ENCODE measurements at places on chromosomes 2 and 18.
A peak's percentile ranks its signal among the peaks of the same experiment; 100 is the strongest.

- DNase-seq = peak; percentile 86
These were observed 40.8 kb downstream of the RNF152 start for GRCh38 chr18:61851940-61852451.

DNA sequence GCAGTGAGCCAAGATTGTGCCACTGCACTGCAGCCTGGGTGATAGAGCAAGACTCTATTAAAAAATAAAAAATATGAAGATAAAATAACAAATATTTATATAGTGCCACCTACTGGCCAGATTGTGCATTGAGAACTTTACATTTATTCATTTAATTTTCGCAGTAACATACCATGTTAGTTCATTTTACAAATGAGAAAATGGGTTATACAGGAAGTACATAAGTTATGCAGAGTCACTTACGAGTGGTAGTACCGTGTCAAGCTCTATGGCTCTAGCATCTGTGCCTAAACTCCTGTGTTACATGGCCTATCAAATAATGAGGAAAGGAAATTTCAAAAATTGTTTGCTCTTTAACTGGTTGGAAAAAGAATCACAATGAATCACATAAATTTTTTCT is 27.9 kb downstream of the RIF1 start:
- peak; percentile 17 for DNase-seq

GRCh38 chr2:33108483-33109443 is 162.0 kb downstream of the LTBP1 start:
- DNase-seq = peak; percentile 36

DNA sequence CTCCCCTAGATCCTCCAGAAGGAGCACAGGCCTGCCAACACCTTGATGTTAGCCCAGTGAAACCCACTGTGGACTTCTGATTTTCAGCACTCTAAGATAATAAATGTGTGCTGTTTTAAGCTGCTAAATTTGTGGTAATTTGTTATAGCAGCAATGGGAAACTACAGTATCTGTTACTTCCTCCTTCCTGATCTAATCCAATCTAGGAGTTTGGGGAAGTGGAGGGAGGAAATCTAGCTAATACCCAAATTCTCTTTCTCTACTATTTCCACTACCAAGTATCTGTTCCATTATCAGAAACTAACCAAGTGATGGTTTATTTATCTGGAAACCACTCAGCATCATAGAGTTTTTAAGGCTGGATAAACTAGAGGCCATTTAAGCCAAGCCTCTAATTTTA is 64.9 kb downstream of the AFF3 start:
- DNase-seq = no peak

DNA sequence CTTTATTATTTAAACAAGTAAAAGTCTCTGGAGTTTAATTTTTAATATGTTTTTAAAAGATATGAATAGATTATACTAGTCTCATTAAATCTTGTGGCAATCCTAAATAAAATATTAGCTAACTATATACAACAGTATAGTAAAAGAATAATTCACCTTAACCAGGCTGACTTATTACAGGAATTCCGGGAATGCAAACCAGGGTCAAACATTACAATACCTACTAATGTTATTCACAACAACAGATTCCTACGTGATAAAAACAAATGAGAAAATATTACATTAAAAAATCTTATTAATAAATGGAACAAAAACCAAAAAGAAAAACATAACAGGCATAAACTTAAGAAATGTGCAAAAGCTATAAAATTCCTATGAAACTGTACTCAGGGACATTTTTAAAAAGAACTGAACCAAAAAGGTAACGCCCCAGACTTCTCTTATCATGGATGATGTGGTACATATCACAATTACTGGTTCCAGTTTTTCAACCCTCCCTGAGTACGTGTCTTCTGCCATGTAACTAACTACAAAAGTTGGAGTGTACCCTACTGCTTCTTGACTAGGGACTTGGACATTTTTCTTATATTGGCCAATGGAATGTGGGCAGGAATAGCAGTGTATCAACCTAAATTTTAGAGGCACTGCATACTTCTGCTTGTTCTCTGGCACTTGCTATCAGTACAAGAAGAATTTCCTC is 20.2 kb downstream of the TTC21B start:
- DNase-seq = no peak

DNA sequence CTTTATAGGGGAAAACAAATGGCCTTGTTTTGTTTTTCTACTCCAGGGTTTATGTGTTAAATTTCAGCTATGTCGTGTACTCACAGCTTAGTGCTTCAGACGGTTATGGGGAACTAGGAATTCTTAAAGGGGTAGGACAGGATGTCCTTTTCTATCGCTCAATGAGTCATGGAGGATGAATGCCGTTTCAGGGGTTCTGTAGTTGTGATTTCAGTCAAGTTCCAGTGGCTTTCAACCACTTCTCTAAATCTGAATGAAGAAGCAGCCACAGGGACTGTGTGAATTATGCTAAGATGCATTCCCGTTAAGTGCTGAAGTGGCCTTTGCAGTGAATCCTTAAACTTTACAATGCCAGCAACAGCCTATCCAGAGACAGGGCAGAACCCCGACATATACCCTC is 1231.7 kb upstream of the ZEB2 start:
- peak; percentile 62 for DNase-seq

- DNase-seq = peak; percentile 2
These were observed 2.3 kb downstream of the RNF103 start for GRCh38 chr2:86621280-86621943.

- DNase-seq = no peak
These were observed 92.9 kb upstream of the LCLAT1 start for GRCh38 chr2:30354150-30354549.

- DNase-seq = peak; percentile 91
These were observed 81.1 kb upstream of the SLC39A10 start for GRCh38 chr2:195575879-195576401.

DNA sequence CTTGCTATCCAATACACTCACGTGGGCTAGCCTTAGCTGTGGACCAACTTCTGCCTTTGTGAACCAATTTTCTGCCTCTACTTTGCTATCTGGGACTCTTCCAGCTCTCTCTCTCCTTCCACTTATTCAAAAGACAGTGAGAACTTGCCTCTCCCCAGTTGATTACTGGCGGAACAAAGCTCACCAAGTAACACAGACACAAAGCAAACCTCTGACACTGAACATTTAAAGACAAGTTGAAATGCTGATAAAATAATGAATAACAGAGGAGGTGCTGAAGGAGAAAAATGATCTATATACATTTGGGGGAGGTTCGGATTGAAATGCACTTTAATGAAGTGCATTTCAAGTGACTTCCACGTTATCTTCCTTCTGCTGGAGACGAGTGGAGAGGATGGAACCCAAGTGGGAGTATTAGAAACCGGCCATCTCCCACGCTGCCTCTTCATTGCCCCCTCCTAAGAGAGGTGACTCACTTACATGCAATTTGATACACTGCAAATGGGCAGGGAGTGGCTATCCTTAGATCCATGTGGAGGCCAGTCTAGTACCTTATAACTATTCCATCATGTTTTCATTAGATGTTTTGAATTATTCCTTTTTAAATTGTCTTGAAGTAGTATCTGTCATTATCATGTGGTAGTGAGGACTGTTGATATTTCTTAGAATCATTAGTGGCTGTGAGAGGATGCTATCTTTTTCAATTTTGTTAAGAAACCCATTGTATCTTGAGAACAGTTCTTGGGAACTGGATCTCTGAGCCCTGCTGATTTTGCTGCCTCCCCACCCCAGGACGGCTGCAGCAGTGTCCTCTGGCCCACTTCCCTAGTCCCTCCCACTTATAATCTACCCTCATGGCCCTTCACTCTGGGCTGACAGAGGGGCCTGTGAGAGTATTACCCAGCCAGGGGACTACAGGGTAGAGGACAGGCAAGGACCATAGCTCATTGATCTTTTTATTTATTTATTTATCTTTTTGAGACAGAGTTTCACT is 6.0 kb upstream of the GLI2 start:
- peak; percentile 87 for DNase-seq

DNA sequence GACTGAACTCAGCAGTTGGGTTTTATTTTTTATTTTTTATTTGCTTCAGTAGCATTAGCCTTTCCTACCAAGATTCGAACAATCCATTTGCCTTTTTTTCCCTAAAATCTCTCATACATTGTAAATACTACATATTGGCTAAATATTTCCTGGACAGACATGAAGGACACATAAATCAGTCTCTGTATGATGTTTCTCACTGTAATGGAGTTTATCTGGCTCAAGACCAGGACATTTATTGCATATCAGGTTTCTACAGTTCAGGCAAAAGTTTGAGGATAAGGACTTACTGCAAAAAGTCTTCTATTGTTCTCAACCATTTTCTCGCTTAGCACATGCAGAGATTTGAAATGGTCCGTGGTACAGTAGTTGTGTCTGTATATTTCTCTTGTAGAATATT is 3.3 kb downstream of the CLUL1 start:
- peak; percentile 41 for DNase-seq

GRCh38 chr2:183998041-183998796 is 600.1 kb upstream of the ZNF804A start:
- DNase-seq = no peak
